ENCODE measurements at places on chromosomes 6 and 20.

DNA sequence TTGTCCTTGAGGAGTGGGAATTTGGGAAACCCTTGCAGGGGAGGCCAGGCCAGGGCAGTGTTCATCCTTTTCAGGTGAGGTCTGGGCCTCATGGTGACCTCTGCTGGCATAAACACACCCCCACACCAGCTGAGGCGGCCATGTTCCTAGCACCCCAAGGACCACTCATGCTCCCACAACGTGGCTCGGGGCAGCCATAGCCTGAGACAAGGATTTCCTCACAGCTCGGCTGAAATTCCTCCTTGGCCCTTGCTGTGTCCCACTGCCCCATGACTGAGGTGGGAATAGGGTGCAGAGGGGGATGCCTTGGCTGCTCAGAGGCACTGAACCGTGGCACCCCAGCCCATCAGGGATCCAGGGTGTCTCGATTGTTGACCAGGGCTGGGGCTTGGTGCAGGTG, 27.3 kb upstream of the SPDEF start:
- no peak for DNase-seq

- DNase-seq: no peak
Measured at GRCh38 chr20:53712212-53712977, 118.8 kb upstream of the ZNF217 start.

- peak; percentile 72 for DNase-seq
Measured at GRCh38 chr20:16821211-16822089, 73.3 kb downstream of the OTOR start.

DNA sequence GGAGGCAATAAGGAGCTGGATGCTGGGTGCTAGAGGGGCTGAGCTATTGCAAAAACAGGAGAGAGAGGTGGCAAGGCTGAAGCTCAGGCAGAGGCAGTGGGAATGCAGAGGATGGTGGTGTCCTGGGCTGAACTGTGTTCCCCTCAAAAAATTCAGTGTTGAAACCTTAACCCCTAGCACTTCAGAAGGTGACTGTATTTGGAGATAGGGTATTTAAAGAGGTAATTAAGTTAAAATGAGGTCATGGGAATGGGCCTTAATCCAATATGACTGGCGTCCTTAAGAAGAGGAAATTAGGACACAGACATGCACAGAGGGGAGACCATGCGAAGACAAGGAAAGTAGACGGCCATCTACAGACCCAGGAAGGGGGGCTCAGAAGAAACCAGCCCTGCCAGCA, 11.5 kb upstream of the MMP9 start:
- no peak for DNase-seq

DNA sequence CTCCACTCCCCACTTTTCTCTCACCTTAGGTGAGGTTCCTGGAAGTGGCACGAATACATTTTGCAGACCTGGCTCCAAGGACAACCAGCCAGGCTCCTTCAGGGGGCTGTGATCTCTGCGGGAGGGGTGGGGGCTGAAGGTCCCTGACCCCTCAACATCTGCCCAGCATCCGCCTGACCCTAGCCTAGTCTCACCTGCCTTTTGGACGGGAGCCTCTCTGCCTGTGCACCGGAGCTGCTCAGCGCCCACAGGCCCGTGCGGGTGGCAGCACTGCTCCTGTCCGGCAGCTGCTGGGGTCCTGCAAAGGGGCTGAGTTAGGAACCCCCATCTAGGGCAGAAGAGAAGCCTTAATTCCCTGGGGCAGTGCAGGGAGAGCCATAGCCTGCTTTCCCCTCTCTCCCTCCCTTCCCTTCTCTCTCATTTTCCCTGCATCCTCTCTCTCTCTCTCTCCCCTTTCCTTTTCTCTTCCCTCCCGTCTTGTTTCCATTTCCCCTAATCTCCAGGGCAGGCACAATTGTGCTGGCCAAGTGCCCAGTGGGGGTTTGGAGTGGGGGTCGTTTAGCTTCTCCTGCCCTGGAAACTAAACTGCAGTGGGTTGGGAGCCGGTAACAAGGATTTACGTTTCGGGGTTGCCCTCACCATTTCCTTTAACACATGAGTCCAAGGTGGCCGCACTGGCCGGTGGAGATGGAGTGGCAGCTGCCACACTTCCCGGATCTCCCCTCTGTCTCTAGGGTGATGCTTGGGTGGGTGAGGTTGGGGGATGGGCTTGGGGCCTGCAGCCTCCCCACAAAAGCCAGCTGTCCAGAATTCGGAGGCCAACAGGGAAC, 54.1 kb downstream of the CTCFL start:
- no peak for DNase-seq

- DNase-seq: no peak
Measured at GRCh38 chr20:33318096-33318429, 35.0 kb downstream of the BPIFB1 start.

Measured in COLO829 (cell line).